ENCODE measurements at places on chromosomes 4 and X.

- DNase-seq: no peak
Measured at GRCh38 chr4:26467724-26468123, 22.6 kb downstream of the CCKAR start.

- peak; percentile 89 for DNase-seq
Measured at GRCh38 chr4:78056265-78057129, 626 bp upstream of the FRAS1 start.

DNA sequence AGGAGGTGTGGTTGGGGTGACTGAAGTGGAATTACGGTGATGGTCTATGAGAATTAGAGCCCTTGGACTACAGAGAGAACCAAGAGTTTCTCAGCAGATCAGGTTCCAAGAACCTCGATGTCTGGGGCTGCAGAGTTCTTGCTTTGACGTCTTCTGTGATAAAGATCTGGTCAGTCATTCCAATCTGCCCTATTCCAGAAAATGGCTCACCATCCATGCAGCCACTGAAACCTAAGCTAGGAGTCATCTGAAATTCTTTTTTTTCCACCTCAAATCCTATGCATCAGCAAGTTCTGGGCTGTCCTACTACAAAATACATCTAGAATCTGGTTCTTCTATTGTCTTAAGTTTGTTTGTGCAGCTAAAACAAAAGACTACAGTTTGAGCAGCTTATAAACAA lies 254.4 kb upstream of the PGRMC2 start:
- DNase-seq: no peak

DNA sequence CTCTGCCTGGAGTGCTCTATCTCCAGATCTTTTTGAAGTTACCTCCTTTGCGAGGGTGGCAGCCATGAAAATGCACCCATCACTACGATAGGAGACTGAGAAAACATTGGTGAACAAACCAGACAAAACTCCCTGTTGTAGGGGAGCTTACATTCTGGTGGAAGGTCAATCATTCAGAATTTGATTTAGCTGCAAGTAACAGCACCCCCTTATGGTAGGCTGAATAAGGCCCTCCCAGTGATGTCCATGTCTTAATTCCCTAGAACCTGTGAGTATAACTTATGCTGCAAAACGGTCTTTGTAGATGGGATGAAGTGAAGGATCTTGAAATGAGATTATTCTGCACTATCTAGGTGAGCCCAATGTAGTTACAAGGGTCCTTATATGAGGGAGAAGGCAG lies 5.6 kb upstream of the TEC start:
- no peak for DNase-seq

DNA sequence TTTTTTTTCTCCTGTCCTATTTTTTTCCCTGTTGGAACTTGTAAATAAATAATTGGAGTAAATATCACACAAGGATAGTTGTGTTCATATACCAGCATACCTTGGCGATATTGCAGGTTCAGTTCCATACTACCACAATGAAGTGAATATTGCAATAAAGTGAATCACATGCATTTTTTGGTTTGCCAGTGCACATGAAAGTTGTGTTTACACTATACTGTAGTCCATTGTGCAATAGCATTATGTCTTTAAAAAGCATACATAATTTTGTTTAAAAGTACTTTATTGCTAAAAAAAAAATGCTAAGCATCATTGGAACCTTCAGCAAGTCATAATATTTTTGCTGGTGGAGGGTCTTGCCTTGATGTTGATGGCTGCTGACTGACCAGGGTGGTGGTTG lies 88.6 kb downstream of the GSTCD start:
- no peak for DNase-seq

- DNase-seq: no peak
Measured at GRCh38 chrX:2665387-2666304, 25.4 kb upstream of the CD99 start.

- no peak for DNase-seq
Measured at GRCh38 chrX:139191286-139191685, 339.3 kb upstream of the F9 start.

GRCh38 chr4:151674804-151675391 lies 85.9 kb downstream of the GATB start:
- DNase-seq: no peak

DNA sequence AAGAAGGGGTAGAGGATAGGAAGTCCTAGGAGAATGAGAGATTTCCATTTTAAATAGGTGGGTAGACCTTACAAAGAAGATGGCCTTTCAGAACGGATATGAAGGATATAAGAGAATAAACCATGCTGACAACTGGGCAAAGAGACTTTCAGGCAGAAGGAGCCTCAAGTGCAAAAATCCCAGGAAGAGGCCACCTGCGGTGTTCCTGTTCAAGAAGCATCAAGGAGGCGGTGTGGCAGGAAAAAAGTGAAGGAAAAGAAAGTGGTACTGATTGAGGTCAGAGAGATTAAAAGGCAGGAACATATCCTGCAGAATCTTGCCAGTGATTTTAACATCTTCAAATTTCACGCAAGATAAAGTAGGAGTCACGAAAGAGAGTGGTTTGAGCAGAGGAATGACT lies 172.0 kb downstream of the FSTL5 start:
- no peak for DNase-seq

DNA sequence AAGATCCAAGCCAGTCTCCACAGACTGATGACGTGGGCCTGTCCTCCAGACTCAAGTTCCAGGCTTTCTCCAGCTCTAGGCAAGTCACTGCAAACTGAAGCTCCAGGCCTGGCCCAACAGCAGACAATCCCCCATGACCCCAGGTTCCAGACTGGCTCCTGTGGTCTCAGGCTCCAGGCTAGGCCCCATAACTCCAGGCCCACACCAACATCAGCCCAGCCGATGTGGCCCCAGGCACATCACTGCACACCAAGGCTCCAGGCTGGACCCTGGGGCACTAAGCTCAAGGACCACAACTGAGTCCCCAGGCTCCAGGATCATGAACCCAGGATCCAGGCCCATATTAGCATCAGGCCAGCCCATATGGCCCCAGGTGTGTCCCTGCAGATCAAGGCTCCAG lies 143.6 kb downstream of the COX7B2 start:
- no peak for DNase-seq

GRCh38 chrX:109954333-109954732 lies 48.6 kb upstream of the TMEM164 start:
- DNase-seq: no peak

DNA sequence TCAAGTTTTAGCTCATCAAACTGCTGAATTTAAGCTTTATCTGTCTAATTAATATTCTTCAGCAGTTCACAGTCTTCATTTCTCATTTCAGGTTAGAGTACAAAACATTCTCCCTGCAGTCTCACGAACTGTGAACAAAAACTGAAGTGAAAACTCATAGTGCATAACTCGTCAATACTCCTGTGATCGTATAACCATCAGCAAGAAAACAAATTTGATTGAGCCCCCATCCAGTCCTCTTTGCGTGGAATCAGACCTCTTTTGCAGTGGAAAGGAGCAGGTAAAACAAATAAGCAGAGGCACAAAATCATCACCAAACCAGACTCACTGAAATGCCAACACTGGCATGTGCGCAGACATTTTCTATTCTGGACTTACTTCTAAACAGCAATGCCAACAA lies 12.7 kb downstream of the ADAM29 start:
- DNase-seq: no peak

GRCh38 chr4:69122476-69122875 lies 26.2 kb downstream of the UGT2B7 start:
- DNase-seq: no peak

GRCh38 chr4:18110099-18110498 lies 88.5 kb upstream of the LCORL start:
- DNase-seq: no peak

- DNase-seq: no peak
Measured at GRCh38 chr4:30720661-30721184, 554 bp downstream of the PCDH7 start.

GRCh38 chr4:69546134-69546765 lies 50.5 kb upstream of the UGT2B4 start:
- DNase-seq: no peak

- DNase-seq: no peak
Measured at GRCh38 chrX:115322375-115322774, 32.9 kb downstream of the LUZP4 start.

GRCh38 chrX:125533352-125533751 lies 213.7 kb downstream of the TEX13C start:
- DNase-seq: no peak

DNA sequence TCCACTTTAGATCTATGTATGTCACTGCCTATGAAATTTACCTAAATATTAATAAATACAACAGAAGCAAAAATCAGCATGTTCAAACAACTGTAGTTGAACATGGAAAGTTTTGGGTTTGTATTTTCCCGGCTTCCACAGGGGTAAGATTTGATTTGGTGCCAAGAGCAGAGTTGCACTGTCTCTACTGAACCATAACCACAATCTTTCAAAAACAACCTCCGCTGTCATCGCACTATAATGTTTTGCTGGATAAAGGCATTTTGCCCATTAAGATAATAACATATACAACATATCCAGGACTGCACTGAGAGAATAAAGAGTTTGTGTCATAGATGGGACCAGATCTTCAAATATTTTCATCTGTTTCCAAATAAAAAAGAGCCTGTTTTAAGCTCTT lies 94.9 kb downstream of the TENM3 start:
- no peak for DNase-seq

DNA sequence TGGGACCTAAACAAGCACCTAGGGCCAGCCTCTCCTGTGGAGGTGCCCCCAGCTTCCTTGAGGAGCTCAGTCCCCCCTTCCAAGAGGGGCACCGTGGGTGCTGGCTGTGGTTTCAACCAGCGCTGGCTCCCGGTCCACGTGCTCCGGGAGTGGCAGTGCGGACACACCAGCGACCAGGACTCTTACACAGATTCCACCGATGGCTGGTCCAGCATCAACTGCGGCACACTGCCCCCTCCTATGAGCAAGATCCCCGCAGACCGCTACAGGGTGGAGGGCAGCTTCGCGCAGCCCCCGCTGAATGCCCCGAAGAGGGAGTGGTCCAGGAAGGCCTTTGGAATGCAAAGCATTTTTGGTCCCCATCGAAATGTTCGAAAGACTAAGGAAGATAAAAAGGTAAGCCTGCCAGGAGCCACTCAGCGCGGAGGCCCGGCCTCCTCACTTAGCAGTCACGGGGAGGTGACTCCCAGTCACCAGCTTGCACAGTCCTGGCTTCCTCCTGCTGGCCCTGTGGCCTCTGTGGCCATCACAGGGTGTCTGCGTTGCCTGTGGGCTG lies 24.9 kb downstream of the RGS12 start:
- no peak for DNase-seq

GRCh38 chr4:184322328-184323025 lies 104.8 kb upstream of the ENPP6 start:
- DNase-seq: no peak

- DNase-seq: no peak
Measured at GRCh38 chr4:169243825-169244609, 26.7 kb downstream of the SH3RF1 start.

DNA sequence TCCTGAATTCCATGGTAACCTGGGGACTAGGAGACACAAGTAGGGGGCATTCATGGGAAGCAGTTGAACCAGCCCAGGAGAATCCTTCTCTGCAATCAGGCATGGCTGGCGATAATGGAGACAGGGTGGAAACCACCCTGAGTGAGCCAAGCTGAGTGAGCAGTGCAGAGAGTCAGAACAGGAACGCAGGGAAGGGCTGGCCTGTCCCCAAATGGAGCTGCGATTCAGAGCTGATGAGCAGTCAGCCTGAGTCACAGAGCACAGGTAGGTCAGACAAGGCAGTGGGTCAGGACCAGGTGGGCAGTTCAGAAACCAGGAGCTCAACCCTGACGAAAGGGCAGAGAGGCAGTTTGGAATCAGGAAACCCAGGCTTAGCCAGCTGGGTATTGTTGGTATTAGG lies 129.0 kb downstream of the BTC start:
- DNase-seq: no peak

GRCh38 chr4:124953061-124953460 lies 240.5 kb upstream of the ANKRD50 start:
- no peak for DNase-seq

- DNase-seq: no peak
Measured at GRCh38 chr4:80202741-80203553, 5.6 kb downstream of the PRDM8 start.

DNA sequence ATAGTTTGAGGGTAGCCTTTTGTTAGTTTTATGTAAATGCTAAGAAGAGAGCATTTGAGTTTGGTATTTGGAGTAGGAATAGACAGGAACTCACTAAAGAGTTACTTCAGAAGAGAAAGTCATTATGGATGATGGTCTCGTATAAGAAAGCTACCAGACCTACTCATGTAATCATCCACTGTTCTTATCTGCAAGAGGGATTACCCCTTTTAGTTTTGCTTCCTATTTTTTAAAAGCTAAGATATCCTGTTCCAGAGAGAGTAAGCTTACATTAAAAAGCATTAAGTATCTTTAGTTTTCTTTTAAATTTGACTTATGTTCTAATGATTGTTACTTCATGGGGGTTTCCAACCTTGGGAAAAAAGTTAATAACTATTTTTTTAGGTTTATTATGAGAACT lies 12.5 kb upstream of the ART3 start:
- no peak for DNase-seq

- no peak for DNase-seq
Measured at GRCh38 chr4:55447108-55447708, 51.5 kb downstream of the TMEM165 start.

DNA sequence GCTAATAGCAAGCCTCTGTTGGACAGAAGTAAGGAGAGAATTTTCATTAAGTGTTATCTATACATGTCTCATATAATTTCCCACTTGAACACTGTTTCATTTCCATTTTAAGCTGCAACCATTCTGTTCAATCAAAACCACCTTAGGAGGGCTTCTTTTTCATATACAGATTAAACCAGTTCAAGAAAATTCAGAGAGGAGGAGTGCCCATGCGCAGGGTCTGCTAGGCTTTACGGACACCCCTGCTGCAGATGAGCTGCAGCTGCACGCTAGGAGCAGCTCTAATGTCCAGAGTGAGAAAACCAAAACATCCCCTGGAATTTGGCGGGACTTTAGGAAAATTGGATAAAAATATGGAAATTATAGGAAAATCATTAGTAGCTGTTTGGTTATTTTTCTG lies 541.0 kb downstream of the SPRY1 start:
- no peak for DNase-seq

DNA sequence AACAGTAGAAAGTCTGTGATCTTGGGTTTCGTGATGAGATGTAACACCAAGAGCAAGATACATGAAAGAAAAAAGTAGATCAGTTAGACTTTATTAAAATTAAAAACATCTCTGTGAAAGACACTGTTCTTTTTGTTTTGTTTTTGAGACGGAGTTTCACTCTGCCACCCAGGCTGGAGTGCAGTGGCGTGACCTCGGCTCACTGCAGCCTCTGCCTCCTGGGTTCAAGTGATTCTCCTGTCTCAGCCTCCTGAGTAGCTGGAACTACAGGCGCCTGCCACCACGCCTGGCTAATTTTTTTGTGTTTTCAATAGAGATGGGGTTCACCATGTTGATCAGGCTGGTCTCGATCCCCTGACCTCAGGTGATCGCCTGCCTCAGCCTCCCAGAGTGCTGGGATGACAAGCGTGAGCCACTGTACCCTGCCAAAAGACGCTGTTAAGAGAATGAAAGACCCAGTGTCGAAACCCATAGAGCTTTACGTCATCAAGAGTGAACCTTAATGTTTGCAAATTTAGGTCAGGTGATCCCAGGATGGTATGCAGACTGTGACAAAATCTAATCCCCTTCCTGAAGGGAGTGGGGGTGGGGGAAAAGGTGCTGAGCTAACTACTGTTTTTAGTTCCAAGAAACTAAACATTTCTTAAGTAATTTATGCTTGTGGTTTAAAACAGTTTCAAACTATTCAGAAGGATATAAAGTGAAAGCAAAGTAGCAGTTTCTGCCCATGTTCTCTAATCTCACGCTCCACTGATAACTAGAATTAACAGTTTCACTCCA lies 8.0 kb downstream of the OFD1 start:
- DNase-seq: no peak

- no peak for DNase-seq
Measured at GRCh38 chr4:171588764-171589163, 224.4 kb upstream of the GALNTL6 start.

- no peak for DNase-seq
Measured at GRCh38 chr4:41638866-41639265, 100.9 kb downstream of the LIMCH1 start.

All from NCI-H2107 (cell line).